Bone marrow (tissue), 2 donors: ENCODE measurements at places on chromosomes 2 and 18.

GRCh38 chr2:100413571-100413970 is 3.9 kb downstream of the CHST10 start:
- no peak for DNase-seq

- DNase-seq, result no peak
Observed at GRCh38 chr2:188444106-188444835, 152.6 kb downstream of the GULP1 start.

GRCh38 chr2:54652540-54652939 is 70.9 kb upstream of the EML6 start:
- no peak for DNase-seq

DNA sequence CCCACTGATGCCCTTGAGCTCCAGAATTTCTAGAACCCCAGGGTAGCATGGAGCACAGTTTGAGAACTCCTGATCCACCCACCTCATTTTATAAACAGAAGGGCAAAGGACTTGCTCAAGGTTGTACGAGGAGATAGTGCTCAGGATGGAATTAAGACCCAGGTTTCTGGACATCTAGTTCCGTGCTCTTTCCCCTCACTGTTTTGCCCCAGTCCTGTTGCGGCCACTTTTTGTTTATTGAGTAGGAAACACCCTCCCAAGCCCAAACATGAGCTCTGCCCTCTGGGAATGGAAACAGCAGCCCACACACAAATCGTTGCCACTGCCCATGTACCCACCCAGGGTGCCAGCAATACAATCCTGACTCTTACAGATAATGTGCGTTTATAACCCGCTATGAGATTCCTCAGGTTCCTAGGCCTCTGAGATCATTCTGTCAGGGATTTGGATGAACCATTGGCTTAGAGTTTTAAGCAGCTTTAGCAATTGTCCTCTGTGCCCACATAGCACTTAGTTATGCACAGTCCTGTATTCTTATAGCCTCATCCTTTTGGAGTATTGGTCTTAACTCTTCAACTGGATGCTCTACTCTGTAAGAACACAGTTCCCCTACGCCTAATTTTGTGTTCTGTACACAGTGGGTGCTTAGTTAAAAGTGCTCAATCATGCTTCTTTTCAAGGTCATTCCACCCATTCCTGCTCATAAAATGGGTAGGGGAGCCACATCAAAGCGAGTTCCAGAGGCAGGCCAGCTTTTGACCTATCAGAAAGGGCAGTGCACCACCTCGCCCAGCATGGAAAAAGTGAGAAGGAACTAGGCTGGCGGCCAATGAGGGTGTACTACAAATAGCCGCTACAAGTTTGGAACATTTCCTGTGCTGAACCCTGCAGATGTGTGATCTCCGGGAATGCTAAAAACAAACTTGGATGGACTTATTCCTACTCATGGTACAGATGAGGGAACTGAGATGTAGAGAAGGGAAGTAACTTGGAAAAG is 60.3 kb upstream of the IGFBP2 start:
- no peak for DNase-seq

GRCh38 chr2:196719110-196719872 is 79.8 kb downstream of the CCDC150 start:
- no peak for DNase-seq

DNA sequence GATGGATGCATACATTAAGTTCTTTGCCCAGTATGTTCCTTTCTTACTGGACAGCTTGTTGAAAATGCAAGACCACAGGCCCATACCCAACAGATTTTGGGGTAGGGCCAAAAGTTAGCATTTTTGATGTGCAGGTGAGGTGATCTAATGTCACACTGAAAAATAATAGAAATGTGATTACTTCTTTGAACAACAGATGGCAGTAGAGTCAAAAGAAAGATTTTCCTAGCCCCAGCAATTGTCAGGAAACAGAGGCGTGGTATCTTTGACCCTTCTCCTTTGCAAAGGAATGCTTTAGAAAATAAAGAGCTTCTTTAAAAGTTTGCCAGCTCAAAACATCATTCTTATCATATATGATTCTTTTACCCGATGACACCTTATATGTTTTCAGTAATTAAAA is 343.6 kb upstream of the SYT4 start:
- no peak for DNase-seq

DNA sequence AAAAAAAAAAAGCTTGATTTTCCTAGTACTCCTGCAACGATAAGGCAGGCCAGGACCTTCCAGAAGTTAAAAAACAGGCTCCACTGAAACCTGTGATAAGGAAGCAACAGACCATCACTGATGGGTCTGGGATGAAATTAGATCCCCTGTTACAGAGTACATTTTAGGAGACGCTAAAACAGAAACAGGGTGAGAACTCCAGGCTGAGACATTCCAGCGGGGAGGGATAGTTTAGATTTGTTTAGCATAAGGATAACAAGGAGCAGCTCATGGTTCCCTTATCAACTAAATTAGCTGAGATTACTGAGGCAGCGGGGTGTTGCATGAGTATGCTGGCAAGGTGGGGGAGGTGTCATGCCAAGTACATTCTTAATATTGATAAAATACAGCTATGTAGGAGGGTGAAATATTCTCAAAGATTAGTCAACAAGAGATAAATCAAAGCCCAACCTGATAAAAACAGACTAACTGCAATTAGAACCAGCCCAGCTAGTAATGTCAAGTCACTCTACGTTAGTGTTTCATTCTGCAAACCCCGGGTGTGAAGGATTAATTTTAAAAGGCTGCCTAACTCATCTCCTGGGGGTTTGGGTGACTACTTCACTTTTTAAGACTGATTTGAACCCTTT is 75.0 kb upstream of the BZW1 start:
- no peak for DNase-seq

- DNase-seq, result no peak
Observed at GRCh38 chr2:42575458-42576064, 7.1 kb downstream of the MTA3 start.

- no peak for DNase-seq
Observed at GRCh38 chr18:76764291-76764901, 58.0 kb upstream of the ZNF236 start.

- DNase-seq, result no peak
Observed at GRCh38 chr2:199705538-199705937, 145.5 kb downstream of the FTCDNL1 start.

GRCh38 chr2:173982918-173983317 is 17.7 kb upstream of the SP3 start:
- DNase-seq, result no peak

- no peak for DNase-seq
Observed at GRCh38 chr18:54250846-54251261, 18.5 kb upstream of the POLI start.
